ENCODE measurements at places on chromosomes 13 and 19.

- DNase-seq, result no peak
Measured at GRCh38 chr13:31221057-31221456, 21.3 kb downstream of the B3GLCT start.

DNA sequence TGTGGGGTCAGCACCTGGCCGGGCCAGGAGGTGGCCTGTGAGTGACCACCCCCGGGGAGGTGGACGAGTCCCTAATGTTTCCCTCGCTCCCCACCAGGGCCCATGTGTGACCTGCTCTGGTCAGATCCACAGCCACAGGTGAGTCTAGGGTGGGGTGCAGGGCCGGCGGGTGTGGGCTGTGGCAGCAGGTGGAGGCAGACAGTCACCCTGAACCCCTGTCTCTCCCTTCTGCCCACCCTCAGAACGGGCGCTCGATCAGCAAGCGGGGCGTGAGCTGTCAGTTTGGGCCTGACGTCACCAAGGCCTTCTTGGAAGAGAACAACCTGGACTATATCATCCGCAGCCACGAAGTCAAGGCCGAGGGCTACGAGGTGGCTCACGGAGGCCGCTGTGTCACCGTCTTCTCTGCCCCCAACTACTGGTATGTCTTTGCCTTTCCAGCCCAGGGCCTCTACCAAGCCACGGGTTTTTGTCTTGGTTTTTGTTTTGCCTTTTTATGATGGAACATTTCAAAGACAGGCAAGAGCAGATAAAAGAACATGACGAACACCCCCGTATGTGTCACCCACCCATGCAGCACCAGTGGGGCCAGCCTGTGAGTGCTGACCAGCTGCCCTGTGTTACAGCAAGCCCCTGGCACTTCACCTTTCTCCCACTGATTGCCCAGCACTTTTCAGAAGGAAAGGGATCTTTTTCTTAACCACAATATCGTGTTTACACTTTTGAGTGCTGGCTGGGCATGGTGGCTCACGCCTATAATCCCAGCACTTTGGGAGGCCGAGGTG, 24.9 kb downstream of the CCDC8 start:
- DNase-seq, result no peak

DNA sequence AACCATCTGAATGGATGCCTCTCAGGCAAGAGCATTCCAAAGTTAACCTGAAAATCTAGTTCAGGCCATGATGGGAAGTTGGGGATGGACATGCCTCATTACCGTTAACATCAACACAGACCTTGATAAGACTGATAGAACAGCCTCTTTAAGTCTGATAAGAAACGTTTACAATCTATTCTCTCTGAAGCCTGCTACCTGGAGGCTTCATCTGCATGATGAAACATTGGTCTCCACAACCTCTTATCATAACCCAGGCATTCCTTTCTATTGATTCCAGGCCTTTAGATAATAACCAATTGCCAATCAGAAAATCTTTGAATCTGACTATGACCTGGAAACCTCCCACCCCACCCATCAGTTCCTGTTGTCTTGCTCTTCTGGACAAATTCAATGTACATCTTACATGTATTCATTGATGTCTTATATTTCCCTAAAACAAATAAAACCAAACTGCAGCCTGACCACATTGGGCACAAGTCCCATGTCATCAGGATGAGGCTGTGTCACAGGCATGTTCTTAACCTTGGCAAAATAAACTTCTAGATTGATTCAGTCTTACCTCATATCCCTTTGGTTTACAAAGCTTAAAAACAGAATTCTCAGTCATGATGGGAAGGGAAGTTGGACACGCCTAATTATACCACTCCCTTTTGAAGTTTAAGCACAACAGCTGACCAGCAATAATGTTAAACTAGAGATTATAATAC, 843.8 kb upstream of the SPRY2 start:
- no peak for DNase-seq

DNA sequence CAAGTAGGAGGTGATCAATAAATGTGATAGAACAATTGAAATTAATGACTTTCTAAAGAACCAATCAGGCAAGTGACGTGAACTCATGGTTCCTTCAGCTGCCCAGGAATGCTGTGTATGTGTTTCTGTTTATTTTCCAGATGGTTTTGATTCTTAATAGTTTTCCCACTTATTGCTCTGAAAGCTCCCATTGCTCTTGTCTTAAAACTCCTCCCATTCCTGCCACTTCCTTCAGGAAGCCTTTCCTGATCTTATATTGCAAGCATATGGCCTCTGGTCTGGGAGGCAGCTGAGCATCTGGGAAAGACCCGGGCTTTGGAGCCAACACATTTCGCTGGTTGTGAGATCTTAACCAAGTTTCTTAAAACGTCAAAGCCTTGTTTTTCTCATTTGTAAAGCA, 17.1 kb upstream of the LATS2 start:
- no peak for DNase-seq

DNA sequence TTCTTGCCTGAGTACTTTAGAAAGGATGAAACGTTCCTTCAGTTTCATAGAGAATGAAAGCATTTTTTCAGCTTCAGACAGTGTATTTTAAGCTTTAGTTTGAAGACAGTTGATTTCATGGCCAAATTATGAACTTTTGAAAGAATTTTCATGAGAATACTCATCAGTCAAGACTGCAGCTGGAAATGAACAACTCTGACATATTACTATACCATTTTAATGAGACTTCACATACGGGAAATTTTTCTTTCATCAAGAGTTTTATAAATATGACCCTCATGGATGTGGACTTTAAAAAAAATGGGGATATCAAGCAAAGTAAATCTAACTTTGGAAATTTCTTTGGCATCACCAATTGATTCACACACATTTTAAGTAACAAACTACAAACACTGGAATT, 6.4 kb downstream of the LATS2 start:
- DNase-seq, result no peak

DNA sequence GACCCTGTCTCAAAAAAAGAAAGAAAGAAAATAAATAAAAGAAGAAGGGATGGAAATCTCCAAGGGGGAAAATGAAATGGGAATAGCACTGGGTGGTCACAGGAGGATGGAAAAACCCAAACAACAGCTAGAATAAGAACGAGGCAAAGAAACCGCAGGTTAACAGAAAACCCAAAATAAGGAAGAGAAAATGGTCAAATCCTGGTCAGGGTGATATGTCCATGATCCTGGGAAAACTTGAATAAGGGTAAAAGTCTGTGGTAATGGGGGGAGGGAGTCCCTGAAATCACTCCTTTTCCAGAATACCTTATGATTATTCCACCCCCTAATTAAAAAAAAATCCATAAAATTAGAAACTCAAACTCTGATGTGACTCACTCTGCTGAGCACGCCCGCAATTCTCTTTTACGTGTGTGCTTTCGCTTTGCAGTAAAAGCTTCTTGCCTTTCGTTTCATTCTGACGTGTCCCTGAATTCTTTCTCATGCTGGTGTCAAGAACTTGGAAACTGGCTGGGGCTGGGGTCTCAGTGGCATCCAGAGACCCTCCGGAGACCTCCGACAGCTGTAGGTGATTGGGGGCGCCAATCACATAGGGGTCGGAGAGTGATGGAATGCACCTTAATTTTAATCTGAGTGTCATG, 4.3 kb upstream of the NAXD start:
- no peak for DNase-seq

DNA sequence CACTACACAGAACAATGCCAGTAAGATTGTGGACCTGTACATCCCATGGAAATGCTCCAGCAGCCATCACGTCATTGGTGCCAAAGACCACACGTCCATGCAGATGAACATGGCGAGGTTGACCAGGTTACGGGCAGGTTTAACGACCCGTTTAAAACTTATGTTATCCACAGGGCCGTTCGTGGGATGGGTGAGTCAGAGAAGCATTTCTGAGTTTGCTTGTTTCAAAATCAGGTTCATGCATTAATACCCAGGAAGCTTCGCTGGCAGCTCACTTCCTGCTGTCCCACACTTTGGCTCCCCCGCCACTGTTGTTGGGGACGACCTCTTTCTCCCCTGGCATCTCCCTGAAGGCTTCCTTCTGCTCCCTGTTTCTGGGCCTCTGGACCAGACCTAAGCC, 194.1 kb downstream of the USP12 start:
- no peak for DNase-seq

GRCh38 chr13:98746968-98747367, 5.5 kb downstream of the SLC15A1 start:
- DNase-seq, result no peak

- DNase-seq, result no peak
Measured at GRCh38 chr13:85557691-85558467, 241.3 kb downstream of the SLITRK6 start.

GRCh38 chr13:114101358-114102130, 30.9 kb downstream of the RASA3 start:
- no peak for DNase-seq

- peak; percentile 96 for DNase-seq
Measured at GRCh38 chr19:37905946-37906868, at the start of gene WDR87. Gene WDR87 (minus strand): TSS chr19:37906594. CDS start chr19:37898239, 8,355 bp downstream.

GRCh38 chr13:74560325-74560724, 426.1 kb upstream of the KLF12 start:
- no peak for DNase-seq

GRCh38 chr19:9431475-9431874, 3.9 kb downstream of the ZNF266 start:
- peak; percentile 58 for DNase-seq

DNA sequence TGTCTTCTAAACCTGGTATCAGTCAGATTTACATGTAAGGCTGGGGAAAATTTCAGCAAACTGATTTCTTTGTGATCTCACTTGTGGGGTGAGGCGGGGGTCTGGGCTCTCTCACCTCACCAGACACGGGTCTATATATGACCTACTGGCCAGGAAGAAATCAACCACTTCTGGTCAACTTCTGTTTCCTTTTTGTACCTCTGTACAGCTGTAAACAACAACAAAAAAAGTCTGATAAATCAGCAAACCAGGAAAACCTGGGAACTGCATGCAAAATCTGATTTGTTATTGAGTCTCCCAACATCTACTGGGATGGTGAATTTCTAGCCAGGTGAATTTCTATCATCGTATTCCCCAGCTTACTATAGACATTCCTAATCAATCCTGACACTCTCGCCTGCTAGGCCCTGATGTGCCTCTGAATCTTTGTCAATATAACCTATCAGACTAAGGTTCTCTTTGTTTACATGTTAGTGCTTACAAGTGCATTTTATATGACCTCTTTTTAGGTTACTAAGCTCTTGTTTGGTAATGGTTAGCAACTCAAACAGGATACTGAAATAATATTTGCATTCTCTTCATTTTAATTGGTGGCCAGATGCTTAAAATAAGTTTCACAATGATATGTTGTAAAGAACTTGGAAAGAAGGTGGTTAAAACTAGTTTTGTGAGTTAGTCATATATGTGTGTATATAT, 77.7 kb downstream of the LRRC63 start:
- DNase-seq, result no peak

DNA sequence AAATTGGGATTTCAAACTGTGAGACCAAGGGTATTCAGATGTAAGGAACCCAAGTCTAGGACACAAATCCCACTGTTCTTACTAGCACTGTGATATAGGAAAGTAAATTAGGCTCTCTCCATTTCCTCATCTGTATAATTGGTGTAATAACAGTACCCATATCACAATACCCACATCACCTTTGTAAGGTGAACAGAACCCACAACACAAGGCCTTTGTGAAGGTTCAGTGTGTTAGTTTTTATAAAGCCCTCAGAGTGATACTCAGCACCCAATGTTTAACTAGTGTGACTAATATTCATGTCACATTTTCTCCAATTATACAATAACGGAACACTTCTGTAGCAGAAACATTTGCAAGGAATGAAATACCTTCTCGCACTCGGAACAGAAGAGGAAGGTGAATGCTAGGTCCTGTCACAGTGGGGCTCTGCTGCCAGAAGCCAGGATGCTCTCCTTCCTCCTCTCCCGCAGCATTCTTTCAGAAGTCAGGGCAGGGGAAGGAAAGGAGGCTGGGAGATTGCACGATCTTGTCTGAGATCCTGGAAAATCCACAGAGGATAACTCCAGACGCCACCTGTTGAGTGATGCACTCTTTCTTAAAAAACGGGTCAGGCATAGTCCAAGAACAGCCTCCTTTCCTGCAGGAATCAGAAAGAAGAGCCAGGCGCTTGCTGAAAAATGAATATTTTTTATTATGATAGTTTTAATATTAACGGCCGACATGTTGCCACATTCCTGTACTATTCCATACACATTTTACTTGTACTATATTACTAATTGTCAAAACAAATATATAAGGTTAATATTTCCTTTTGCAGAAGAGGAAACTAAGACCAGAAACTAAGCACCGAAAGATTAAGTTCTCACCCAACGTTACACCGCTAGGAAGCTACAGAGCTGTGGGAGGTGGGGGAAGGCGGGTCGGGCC, 762 bp downstream of the ZNF45 start:
- peak; percentile 4 for DNase-seq

GRCh38 chr13:76019421-76020044, 383.4 kb downstream of the LMO7 start:
- DNase-seq, result peak; percentile 79

DNA sequence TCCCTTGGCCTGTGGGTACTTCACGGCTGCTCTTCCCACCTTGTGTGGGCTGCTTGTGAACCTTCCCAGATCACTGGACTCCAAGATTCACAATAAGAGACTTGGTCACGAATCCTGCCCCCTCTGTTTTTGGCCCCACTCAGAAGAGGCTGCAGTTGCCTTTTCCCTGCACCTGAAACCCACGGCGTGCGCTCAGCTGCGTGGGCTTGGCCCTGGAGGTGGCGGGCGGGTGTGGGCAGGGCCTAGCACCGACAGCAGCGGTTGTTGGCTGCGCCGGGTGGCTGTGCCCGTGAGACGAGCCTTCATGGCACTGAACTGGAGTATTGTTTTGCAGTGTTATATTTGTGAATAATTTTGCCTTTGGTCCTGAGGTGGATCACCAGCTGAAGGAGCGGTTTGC, 33.8 kb downstream of the PLEKHJ1 start:
- DNase-seq, result no peak

- no peak for DNase-seq
Measured at GRCh38 chr19:31257426-31258130, 91.7 kb downstream of the TSHZ3 start.

DNA sequence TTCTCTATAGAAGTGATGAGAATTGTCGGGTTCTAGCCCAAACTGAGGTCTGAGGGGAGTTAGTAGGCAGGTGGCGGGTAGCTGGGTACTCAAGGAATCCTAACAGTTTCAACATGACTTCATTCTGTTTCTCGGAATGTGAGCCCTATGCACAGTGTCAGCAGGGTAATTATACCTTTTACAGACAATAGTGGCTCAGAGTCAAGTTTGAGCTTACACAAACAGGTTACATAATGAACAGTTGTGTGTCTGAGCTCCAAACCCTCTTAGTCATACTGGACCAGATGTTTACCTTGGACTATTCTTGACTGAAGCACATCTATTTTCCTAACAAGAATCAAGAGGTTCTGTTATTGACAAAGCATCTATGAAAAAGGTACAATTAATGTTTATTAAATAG, 1066.7 kb upstream of the PCDH20 start:
- DNase-seq, result no peak

Measured in neural progenitor cell (in vitro differentiated cells).